ENCODE measurements at places on chromosomes 7 and 10. TPM values are rescaled to one million over a fixed set of nuclear protein-coding genes. Genes with fewer than 3 reads are reported as not detected.

The EVX1 gene
- total RNA-seq: not detected

The PALS2 gene
- total RNA-seq: 34.9 TPM

The ARMH3 gene
- total RNA-seq: 22.9 TPM

The PVRIG gene
- not detected for total RNA-seq

The STAMBPL1 gene
- 1.4 TPM for total RNA-seq

The OR9A2 gene
- total RNA-seq: not detected

The MYPN gene
- 216 TPM for total RNA-seq

The PKD1L1 gene
- total RNA-seq: 1.2 TPM

The HOXA13 gene
- total RNA-seq: not detected

The SH2D4B gene
- total RNA-seq: not detected

The ZNF680 gene
- 16.3 TPM for total RNA-seq

The MTERF1 gene
- total RNA-seq: 6.7 TPM

The BICC1 gene
- total RNA-seq: 6.3 TPM

The NKX2-3 gene
- not detected for total RNA-seq

The ATG9B gene
- total RNA-seq: not detected
